ENCODE measurements at places on chromosomes 2 and 18.

DNA sequence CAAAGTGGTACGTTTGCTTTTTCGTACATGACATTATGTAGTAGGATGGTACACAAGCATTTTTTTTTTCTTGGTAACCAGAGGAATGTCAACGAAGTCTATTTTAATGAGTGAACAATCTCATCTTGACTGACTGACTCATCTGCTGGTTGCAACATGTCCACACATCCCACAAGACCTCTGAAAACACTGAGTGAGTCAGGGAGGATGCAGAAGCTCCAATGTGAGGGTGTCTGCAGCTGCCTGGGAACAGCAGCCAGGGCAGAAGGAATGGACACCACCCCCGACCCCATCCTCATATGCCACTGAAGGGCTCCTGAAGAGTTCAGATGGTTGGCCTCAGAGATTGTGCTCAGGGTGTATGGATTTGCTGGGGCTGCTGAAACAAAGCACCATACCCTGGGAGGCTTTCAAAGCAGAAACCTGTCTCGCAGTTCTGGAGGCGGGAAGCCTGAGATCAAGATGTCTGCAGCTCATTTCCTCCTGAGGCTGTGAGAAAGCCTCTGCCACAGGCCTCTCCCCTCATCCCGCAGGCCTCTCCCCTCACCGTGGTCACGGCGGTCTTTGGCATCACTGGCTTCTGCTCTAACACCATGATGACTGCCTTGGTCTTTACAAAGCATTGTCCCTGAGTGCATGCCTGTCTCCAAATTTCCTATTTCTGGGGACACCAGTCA is 124.6 kb downstream of the LRATD1 start:
- DNase-seq, result peak; percentile 85

GRCh38 chr18:62249478-62250097 is 62.5 kb downstream of the RELCH start:
- DNase-seq, result peak; percentile 67

DNA sequence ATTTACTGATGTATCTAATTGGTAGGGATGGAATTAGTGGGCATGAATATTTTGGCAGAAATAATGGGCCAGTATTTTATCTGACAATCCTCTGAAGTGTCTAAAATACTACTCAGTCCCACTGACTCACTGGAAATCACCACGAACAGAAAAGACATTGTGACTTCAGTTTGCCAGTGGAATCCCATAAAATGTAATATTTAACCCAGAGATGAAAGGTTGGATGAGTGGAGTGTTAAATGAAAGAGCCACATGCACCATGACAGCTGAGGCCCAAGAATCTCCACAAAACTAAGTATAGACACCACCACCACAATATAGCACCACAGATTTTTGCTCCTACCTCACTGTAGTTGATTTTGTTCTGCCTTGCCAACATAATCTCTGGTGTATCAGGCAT is 103.9 kb downstream of the NEB start:
- DNase-seq, result no peak

DNA sequence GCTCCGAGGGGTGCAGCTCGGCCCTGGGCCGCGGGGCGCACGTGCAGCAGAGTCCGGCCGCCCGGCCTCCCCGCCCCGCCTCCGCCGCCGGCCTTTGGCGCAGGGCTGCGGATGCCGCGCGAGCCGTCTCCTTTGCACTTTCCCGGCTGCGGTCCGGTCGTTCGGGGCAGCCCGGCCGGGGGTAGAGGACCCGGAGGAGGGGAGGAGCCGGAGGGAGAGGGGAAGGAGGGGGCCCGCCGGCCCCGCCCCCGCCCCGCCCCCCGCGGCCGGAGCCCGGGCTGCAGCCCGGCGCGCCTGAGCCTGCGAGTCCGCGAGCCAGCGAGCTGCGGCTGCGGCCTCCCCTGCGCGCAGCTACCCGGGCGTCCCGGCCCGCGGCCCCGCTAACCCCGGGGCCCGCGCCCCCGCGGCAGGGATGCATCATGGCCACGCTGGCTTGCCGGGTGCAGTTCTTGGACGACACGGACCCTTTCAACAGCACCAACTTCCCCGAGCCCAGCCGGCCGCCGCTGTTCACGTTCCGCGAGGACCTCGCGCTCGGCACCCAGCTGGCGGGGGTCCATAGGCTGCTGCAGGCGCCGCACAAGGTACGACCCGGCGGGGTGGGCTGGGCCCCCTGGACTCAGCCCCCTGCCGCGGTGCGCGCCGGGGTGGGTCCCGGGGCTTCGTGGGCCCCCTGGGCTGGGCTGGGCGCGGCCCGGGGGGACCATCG is at the start of gene FHOD3:
TSS of gene FHOD3 (plus strand) at position 297 of the 709 bp plus-strand sequence. CDS start at position 420, 123 bp downstream.
- DNase-seq, result peak; percentile 79

- DNase-seq, result peak; percentile 20
Measured at GRCh38 chr2:232689152-232689910, 7.8 kb upstream of the GIGYF2 start.

- DNase-seq, result no peak
Measured at GRCh38 chr2:205383601-205384000, 298.7 kb upstream of the NRP2 start.

All from EL (cell line).